Kidney (tissue), 22 donors: ENCODE measurements at places on chromosomes 3 and 15. TPM values are rescaled to one million over a fixed set of nuclear protein-coding genes. Genes with fewer than 3 reads are reported as not detected.

- no peak overlapping the region for H3K27ac ChIP-seq
- no peaks in the 10 kb centered on the region for H3K36me3 ChIP-seq
- DNase-seq: no peak
These were observed 173.2 kb downstream of the APBA2 start for GRCh38 chr15:29058903-29059539.

DNA sequence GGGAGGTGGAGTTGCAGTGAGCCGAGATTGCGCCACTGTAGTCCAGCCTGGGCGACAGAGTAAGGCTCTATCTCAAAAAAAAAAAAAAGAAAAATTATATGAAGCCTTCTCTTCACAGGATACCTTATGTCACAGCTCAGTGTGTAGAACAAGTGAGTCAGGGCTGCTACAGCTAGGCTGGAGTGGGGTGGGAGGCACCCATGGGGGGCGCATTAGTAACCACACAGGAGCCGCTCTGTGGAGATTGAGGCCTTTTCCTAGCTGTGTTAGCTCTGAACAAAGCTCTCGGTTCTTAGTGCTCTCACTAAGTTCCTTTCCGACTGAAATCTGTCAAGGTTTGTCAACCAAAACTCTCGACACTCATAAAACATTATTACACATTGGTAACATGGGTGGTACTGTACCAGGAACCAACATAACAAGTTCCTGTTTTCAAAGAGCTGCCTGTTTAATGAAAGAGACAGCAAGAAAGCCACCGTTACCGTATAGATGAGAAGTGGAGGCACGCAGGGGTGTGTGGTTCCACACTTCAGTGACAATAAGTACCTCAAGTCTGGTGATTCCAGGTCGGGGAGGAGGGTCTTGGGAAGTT lies 4.5 kb downstream of the LRRC31 start:
- H3K27me3 ChIP-seq: no peaks in the 10 kb centered on the region
- DNase-seq: no peak
- no peak overlapping the region for H3K4me3 ChIP-seq

GRCh38 chr3:65024148-65024547 lies 336.3 kb upstream of the ADAMTS9 start:
- no peaks in the 10 kb centered on the region for H3K27me3 ChIP-seq
- H3K27ac ChIP-seq: no peak overlapping the region
- peaks cover 3% of the 10 kb centered on the region for H3K4me1 ChIP-seq
- H3K36me3 ChIP-seq: no peaks in the 10 kb centered on the region
- H3K4me3 ChIP-seq: no peak overlapping the region
- no peak for DNase-seq

DNA sequence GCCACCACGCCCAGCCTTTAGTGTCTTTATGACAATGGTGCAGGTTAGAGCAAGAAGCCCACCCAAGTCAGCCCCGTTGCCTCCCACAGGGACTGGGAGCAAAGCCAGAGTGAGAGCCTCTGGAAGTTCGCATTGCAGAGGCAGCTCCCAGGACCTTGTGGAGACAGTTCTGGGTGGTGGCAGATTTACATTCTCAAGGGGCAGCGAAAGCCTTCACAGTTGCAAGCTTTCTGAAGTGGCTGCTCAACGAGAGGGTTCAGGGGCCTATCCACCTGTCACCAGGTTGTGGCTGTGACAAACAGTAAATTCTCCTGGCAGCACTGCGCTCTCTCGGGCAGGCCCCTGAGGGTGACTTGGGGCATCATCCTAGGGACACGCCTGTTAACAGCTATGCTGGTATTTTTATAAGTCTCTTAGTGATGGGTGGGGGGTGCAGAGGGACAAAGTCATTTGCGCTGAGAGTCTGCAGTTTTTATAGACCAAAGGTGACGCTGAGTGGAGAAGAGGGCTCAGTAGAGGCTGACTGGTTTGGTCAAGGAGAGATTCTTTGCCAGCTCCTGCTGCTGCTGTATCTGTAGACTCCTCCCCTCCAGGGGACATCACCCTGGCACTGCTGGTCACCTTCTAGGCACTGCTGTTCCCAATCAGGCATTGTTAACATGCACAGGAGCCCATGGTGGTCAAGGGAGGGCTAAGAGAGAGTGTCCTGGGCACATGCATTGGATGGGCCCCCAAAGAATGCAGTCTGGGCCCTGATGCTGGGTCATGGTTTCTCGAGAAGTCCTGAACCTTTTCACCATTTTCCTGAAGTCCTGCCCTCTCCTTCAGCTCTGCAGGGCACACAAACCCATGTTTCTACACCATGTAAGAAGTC lies 57.5 kb upstream of the KLF13 start:
- H3K36me3 ChIP-seq: no peaks in the 10 kb centered on the region
- H3K27ac ChIP-seq: no peak overlapping the region
- DNase-seq: no peak

GRCh38 chr3:14435175-14436014 lies 33.0 kb downstream of the SLC6A6 start:
- DNase-seq: no peak
- H3K36me3 ChIP-seq: no peaks in the 10 kb centered on the region
- no peaks in the 10 kb centered on the region for H3K27me3 ChIP-seq

DNA sequence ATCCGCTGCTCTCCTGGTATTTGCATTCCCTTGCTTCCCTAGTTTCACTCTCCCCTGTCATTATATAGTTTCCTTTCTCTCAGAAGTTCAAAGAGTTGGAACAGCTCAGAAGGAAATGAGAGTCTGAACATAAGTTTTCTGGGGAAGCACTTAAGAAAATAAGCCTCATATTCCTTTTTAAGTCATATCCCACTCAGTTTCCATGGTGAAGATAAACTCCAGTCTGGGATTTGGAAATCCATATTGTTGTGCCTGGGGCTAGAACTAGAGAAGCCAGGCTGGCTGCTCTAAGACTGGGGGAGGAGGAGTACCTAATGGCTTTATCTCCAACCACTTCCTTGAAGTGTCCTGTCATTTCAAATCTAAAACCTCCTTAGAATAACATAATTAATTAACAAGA lies 134.2 kb upstream of the ALCAM start:
- peak; percentile 2 for DNase-seq
- H3K27ac ChIP-seq: no peak overlapping the region
- no peaks in the 10 kb centered on the region for H3K36me3 ChIP-seq
- no peaks in the 10 kb centered on the region for H3K4me1 ChIP-seq

- H3K4me3 ChIP-seq: peak overlapping the region; percentile 93
- H3K4me1 ChIP-seq: no peaks in the 10 kb centered on the region
- H3K36me3 ChIP-seq: no peaks in the 10 kb centered on the region
- DNase-seq: peak; percentile 7
These were observed 53.6 kb downstream of the FEZF2 start for GRCh38 chr3:62319570-62320243.

- no peaks in the 10 kb centered on the region for H3K27me3 ChIP-seq
- H3K27ac ChIP-seq: no peak overlapping the region
- H3K4me1 ChIP-seq: peaks cover 16% of the 10 kb centered on the region
- H3K36me3 ChIP-seq: no peaks in the 10 kb centered on the region
- H3K4me3 ChIP-seq: no peak overlapping the region
- DNase-seq: no peak
These were observed 76.0 kb downstream of the ADCY5 start for GRCh38 chr3:123372686-123373473.

DNA sequence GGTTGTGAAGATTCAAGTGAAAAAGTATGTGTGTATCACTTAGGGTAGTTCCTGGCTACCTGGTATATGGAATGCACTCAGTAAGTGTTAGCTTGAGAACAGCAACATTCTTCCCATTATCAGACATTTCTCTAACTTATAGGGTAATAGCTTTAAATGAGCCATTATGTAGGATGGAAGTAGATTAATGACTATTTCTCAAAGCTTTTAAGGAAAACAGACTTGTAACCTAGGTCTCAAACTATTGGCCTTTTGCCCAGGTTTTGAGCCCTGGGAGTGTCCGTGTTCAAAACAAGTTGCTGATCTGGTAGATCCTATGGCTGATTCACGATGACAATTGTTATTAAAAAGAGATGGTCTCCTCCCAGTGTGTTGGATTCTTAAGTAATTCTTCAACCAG lies 129.1 kb upstream of the UMPS start:
- no peaks in the 10 kb centered on the region for H3K36me3 ChIP-seq
- no peaks in the 10 kb centered on the region for H3K27me3 ChIP-seq
- no peak overlapping the region for H3K27ac ChIP-seq
- H3K4me3 ChIP-seq: no peak overlapping the region

The SCN11A gene
- 0.25 TPM for total RNA-seq

The SNRPN gene
- 134 TPM for total RNA-seq

The IQCF5 gene
- not detected for total RNA-seq

The MGLL gene
- total RNA-seq: 250 TPM

The ST3GAL6 gene
- 10.7 TPM for total RNA-seq

The MKRN2OS gene
- 1.7 TPM for total RNA-seq
